Bronchial epithelial cell (primary cell): ENCODE measurements at places on chromosomes 12 and 14. TPM values are rescaled to one million over a fixed set of nuclear protein-coding genes. Genes with fewer than 3 reads are reported as not detected.

GRCh38 chr14:56808110-56808382, 2.2 kb downstream of the OTX2 start:
- no peak for DNase-seq

DNA sequence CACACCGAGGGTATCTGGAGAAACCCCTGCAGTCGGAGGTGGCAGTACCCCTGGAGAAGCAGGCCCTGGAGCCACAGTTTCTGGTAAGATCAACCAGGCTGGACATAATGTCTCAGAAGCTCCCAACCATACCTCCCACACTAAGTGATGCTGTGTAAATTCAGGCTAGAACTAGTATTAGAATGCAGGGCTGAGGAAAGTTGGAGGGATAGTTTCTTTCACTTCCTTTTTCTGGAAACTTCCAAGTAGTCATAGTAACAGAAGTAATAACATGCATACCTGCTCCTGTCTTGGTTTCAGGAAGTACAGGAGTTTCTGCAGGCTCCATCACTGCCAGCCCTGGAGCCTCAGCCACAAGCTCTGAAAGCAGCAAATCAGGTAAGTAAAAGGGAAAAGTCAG, 228.1 kb upstream of the CNTN1 start:
- DNase-seq, result no peak

GRCh38 chr14:63486738-63487137, 56.4 kb downstream of the PPP2R5E start:
- no peak for DNase-seq

Gene A2M
- total RNA-seq, result 1.1 TPM in 1 of 2 replicates, not detected in the other

Gene ST8SIA1
- total RNA-seq, result under 0.01 and 0.13 TPM in 2 replicates

DNA sequence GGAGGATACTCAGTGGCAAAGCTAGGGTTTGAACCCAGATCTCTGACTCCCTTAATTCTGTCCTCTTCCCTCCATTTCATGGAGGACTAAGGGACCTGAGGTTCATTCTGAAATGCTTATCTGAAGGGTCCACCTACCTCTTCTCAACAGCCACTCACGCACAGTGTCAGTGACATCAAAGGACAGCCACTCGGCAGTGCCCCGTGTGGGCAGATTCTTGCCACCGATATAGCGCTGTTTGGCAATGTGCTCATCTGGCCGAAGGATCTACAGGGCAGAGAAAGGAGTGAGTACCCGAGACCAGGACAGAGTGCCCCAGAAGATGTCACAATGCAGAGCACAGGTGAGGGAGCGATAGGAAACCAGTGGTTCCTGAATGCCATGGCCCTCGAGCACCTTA, 10.8 kb downstream of the TGFB3 start:
- DNase-seq, result no peak

Gene VWF
- 0.26 and 0.51 TPM in 2 replicates for total RNA-seq

Gene RGS6
- not detected in 2 replicates for total RNA-seq

DNA sequence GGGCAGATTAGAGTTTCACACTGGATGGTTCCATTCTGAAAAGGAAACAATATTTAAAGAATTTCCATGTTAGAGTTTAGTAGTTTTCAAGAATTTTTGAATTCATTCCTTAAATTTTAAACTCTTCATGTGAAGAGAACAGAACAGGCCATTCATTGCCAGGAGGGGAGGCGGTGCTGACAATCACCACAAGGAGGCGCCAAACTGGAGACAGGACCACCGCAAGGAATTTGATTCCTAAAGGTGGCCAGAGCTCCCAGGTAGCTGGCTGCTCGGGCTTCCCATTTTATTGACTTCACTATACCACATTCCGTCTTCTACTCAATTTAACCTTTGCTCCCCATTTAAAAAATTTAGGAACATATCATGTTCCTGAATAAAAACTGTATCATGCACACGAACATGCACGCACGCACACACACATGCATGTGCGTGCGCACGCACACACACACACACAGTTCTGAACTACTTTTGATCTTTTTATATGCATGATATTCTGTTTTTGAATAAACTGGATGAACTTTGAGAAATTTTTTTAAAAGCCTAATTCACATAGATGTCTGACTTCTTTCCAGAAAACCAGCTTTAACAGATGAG, 101.2 kb downstream of the NELL2 start:
- peak; percentile 15 for DNase-seq

GRCh38 chr12:93663729-93664084, 13.5 kb upstream of the CRADD start:
- no peak for DNase-seq

DNA sequence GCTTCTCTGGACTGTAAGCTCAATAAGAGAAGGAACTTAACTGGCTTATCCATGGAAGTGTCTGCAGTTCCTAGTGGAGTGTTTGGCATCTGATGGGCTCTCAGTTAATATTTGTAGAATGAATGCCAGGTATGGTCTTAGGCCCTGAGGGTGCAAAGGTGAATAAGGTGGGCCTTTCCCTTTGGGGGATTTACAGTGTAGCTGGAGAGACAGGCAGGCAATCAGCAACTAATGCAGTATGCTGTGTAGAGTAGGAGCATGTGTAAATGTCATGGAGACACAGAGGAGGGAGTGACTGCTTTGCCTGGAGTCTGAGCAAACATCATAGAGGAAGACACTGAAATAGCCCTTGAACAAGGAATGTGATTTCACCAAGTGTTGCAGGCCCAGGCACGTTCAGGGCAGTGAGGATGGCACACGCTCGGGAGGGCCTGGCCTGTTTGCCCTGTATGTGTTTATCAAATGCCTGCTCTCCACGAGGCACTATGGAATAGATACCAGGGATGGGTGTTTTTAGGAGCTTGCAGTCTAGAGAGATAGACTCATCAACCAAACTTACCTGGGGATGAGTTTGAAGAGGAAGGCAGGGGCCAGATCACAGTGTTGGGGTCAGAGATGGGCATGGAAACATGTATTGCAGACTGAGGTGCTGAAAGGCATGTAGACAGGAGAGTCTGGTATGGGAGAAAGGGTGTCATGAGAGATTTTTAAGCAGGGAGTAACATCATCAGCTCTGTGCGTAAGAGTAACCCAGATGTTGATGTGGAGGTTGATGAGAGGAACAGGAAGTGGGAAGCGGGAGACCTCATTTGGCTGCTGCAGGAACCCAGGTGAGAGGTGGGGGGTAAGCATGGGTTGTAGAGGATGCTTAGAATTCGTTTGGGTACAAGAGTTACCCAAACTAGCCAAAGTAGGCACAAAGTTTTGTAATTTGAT, 54.1 kb downstream of the PLXNC1 start:
- DNase-seq, result peak; percentile 89

Gene VCPKMT
- 5.3 and 5.4 TPM in 2 replicates for total RNA-seq

- no peak for DNase-seq
These were observed 78.2 kb upstream of the PIK3C2G start for GRCh38 chr12:18183141-18183540.

DNA sequence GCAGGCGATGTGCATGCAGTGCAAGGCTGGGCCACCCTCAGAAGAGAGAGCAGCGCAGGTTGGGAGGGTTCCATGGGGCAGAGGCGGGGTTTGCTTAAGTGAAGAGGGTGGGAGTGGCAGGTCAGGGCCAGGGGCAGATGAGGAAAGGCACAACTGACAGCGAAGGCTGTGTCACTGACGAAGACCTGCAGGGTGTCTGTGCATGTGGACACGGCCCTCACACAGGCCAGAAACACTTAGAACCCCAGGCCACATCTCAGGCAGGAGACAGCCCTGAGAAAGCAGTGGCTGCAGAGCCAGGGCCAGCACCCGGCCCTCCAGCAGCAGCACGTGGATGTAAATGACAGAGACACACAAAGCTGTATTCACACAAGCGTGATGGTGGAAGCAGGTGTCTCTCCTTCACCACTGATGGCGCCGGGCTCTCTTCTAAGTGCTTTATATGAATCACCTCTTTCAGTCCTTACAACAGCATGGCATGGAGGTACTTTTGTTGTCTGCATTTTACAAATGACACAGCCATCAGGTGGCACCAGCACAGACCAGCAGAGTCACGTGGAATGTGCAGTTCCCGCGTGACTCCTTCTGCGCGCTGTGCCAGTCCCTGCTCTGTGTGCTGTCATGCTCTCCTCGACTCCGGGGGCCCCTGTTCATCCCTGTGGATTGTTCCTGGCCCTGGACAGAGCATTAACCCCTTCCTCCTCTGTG, 54.6 kb downstream of the TSPAN11 start:
- no peak for DNase-seq

Gene GPD1
- total RNA-seq, result 0.26 and 0.53 TPM in 2 replicates

DNA sequence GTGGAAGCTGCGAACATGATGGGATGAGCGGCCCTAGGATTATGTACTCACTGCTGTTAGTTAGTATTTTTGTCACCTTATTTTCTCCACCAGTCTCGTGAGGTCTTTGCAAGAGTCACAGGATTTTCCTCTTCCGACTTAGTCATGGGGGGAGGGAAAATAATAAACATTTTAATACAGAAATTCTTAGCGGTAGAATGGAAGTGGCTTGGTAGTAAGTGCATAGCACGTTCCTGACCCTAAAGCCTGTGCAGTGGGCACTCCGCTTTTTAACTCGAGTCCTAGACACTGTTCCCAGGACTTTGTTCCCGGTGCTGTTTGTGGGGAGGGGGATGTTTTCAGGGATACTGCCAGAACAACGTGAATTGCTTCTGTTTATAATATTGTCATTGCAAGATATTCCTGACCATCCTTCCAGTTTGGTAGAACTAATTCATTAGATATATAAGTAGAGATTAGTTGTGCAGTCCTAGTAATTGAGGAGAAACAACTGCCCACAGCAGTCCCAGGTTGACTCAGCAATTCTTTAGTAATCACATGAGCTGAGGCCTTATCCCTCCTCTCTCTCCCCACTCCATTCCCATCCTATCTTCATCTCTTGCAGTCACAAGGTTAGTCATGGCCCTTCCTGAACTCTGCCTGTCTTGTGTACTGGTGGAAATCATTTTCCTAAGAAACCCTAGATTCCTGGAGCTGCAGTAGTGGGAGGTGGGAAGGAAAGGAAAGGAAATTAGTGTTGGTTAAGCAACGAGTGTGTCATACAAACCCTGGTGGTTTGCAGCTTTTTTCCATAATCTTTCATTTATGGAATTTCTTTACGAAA, 799 bp downstream of the SLC38A6 start:
- DNase-seq, result peak; percentile 78

Gene CMKLR1
- not detected in 2 replicates for total RNA-seq

DNA sequence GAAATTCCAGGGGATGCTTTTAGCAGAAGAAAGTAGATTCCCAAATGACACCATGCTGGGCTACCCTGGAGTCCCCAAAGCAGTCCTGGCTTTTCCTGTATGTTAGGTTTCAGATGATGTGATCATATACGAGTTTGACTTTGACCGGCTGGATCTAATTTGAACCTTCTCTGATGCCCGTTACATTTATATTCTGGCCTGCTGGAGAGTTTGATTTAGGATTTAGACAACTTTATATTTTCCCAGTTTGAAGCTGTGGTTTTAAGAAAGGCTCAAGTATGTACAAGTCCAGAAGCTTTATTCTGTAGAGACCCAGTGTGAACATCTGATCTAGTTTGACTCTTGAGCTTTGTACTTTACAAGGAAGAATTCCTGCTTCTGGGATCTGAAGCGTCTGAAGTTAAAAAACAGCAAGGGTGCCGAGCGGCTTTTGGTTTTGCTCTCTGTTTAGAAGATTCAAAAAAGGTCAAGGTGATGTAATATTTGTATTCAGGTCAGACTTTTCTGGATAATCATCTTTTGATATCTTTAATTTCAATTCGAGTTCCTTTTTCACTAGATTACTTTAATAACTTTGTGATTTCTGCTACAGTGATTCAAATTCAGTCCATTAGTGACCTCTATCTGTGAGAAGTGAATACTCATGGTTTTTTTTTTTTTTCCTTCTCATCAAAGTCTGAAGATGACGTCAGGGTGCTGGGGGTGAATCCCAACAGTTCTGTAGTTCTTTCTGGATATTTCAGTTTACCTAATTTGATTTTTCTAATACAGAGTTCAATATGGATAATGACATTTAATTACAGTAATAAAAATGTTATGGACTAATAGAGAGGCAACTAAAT, 6.3 kb downstream of the FLRT2 start:
- peak; percentile 71 for DNase-seq

Gene ASIC1
- 1.3 and 1.4 TPM in 2 replicates for total RNA-seq

- peak; percentile 92 for DNase-seq
These were observed 75.1 kb downstream of the DCAF5 start for GRCh38 chr14:69077841-69078240.

DNA sequence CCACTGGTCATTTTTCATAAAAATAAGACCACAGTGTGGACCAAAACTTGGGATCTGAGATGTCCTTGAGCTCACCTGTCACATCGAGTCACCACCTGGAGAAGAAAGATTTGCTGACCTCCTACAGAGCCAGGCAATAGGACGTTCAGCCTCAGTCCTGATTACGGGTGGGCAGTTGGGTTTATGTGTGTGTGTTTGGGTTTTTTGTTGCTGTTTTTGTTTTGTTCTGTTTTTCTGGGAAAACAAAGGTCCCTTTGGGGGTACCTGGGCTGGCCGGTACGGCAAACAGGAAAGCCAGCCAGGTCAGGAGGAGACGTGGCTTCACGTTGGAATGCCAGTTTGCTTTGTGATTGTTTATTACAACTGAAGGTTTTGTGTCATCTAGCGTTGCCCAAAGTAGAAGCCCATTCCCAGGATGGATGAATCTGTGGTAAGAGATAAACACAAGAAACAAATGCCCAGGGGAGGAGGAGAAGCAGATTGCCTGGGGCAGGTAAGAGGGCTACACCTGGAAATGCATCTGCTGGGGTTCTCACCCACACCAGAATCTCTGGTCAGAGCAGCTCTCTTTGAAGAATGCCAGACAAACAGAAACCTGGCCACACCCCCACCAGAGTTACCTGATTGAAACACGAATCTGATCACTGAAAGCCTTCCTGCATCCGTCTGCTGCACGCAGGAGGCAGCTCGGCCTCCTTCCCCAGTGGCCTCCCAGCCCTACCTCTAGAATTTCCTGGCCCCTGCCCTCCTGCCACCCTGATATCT, 100.1 kb upstream of the DIO3 start:
- no peak for DNase-seq

Gene RHEBL1
- 0.26 and 0.53 TPM in 2 replicates for total RNA-seq

DNA sequence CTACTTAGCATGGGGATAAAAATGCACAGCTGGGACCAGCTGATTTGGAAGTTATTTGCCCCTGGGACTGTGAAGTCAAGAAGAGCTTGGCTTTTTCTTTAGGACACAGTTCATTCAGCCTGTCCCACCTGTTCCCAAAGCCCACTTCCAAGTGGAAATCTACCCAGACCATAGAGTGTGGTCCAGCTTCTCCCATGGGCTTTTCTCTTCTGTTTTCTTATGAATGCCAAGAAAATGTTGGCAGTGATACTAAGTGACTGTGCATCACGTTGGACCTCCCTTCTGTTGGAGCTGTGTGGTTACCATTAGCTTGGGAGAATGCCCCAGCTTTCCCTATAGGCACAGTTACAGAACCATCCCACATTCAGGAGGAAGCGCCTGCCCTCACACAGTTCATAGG, 89.4 kb downstream of the NT5DC3 start:
- no peak for DNase-seq

Gene TPPP2
- not detected in 2 replicates for total RNA-seq

DNA sequence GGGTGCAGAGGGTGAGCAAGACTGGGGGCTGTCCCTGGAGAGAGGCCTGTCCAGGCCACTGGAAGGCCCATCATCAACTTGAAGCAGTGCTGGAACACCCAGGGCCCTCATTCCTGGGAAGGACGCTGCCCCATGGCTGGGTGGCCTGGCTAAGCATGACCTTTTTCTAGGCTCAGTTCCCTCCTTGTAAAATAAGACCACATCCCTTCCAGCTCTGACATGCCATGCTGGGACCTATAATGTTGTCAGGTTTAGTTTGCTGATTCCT, 62.8 kb downstream of the SYNE3 start:
- DNase-seq, result no peak

Gene ETFBKMT
- 0.79 and 1.0 TPM in 2 replicates for total RNA-seq
